ENCODE measurements at places on chromosomes 4 and X.

DNA sequence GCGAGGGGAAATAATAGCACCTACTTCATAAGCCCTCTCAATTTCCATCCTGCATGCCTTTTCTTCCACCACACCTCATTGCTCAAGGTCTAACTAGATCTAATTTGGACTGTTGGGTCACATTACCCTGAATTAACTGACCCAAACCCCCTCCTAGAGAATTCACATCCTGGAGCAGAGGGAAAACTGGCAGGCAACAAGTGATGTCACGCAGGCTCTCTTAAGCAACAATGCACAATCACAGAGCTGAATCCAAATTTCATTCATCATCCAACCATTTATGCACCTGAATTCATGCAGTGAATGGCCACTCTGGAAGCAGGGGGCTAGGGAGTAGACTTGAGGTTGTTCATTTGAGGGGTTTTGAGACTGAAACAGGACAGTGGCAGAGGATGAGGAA is 107.7 kb upstream of the HUWE1 start:
- no peak for DNase-seq

GRCh38 chr4:76581077-76581962 is 146.3 kb downstream of the SHROOM3 start:
- DNase-seq = no peak

DNA sequence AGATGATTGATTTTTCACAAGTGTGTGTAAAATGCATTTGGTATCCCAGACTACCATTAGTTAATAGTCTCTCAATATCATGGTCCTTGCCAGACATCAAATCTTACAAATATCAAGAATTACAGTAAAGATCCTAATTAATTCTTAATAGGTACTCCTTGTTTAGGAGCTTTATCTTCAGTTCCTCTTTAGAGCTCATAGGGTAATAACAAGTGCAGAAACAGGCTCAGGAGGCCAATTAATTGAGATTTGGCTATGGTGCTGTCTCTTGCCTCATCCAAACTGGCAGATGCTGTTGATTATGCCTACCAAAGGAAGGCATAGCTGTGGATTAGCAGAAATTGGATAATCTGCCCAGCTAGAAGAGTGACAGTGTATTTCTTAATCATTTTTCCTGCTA is 6.9 kb downstream of the MTMR1 start:
- DNase-seq = no peak

GRCh38 chrX:150429594-150429993 is 66.5 kb downstream of the MAMLD1 start:
- no peak for DNase-seq

GRCh38 chrX:100405424-100405823 is 4.6 kb downstream of the PCDH19 start:
- no peak for DNase-seq

- peak; percentile 51 for DNase-seq
Observed at GRCh38 chr4:134202166-134202956, 772 bp upstream of the PABPC4L start.

DNA sequence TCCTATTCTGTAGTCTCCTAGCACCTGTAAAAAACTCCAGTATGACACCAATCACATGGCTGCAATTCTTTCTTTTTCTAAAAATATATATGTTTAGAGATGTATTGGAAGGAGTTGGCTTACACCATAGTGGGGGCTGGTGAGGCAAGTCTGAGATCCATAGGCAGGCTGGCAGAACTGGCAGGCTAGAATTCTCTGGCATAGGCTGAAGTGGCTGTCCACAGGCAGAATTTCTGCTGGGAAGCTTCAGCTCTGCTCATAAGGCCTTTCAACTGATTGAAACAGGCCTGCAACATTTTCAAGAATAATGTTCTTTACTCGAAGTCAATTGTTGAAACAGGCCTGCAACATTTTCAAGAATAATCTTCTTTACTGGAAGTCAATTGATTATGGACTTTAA is 37.0 kb downstream of the FGF2 start:
- no peak for DNase-seq

- no peak for DNase-seq
Observed at GRCh38 chr4:154616731-154617130, 4.3 kb upstream of the FGG start.

GRCh38 chr4:150355858-150356455 is 226.0 kb upstream of the MAB21L2 start:
- no peak for DNase-seq

GRCh38 chr4:62571494-62571893 is 1371.4 kb downstream of the ADGRL3 start:
- DNase-seq = no peak

- DNase-seq = no peak
Observed at GRCh38 chr4:119739796-119740195, 111.2 kb upstream of the PDE5A start.

GRCh38 chr4:121248747-121249146 is 84.6 kb upstream of the TNIP3 start:
- DNase-seq = no peak

- no peak for DNase-seq
Observed at GRCh38 chr4:25654031-25654970, 1.4 kb upstream of the SLC34A2 start.

GRCh38 chr4:177220376-177220775 is 89.3 kb upstream of the NEIL3 start:
- no peak for DNase-seq

DNA sequence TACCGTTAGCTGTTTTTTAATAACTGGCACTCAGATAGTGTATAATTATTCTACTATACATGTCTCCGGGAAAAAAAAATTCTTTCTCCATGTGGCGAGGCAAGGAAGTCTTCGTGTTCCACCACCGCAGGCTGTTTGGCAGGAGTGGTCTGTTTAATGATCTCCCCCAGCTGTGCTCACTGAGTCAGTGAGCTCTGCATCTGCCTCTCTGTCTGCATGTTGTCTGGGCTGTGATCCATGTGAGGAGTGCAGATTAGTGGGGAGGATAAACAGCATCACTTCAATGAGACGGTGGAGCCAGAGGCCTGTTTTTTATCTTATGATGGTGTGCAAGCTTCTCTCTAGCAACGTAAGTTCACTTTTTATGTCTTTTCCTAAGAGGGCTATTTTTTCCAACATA is 69.8 kb downstream of the RPS3A start:
- peak; percentile 65 for DNase-seq

- no peak for DNase-seq
Observed at GRCh38 chr4:135564090-135564489, 1362.5 kb upstream of the PABPC4L start.

DNA sequence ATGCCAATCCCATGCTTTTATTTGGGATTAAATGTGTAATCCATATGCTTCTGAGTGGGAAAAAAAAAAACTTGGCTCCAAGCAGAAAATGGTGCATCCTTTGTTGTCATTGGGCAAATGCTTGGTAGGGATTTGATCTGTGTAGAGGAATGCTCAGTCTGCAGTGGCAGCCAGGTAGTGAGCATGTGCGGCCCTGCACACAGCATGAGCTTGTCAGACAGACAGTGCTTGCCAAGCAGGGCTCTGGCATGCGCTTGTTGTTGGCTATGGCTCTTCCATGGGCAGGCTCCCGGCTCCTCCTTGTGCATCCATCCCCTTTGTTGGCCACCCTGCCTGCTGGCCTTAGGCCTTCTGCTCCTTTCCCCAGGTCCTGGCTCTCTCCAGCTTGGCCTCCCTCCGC is 130.3 kb downstream of the GPR143 start:
- no peak for DNase-seq

DNA sequence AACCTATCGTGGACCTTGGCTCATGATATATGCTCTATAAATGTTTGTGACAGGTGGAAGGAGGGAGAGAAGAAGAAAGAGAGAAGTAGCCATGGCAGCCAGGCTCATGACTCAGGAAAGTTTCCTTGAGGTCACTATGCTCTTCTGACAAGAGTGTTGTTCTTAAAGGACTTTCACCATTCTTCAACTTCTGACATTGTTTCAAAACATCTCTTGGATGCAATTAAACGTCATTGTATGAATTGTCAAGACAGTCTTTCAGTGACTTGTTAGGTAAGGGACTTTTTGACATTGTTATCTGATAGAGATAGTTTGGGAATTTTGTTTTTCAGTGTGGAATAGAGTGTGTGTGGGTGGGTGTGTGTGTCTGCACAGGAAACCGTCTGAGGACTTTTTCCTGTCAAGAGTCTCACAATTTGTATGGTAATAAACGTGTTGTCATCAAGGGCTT is 617.0 kb downstream of the MID1IP1 start:
- DNase-seq = no peak

DNA sequence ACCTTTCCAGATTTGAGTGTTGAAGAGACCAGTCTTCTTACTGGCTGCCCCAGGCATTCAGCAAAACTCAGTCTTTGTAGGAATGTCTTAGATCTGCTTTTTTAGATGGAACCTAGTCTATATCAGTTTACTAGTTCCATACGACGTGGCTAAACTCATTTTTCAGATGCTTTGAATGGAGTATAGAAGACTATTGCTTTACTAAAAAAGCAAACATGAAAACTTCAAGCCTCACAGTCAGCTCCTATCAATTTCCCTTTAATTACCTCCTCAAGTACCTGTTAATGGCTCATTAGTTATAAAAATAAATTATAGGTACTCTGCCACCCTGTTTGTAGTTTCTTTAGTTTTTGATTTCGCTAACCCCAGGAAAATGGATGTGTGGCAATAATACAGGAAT is 63.0 kb upstream of the STOX2 start:
- DNase-seq = peak; percentile 20

DNA sequence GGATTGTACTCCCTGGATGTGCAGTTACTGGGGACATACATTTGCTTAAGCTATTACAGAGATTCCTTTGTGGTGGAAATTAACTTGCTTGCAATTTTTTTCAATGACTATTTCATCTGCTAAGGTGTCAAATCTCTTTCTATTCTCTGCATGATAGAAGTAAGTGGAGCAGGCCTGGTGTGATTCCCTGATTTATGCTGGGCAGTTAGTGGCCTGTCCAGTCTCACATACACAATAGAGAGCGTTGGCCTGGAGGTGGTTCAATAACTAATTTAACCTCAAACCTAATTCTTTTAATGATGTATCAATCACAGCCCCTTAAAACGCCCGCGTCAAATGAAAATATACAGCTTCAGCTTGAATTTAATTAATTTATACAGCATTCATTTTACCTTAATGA is 28.5 kb downstream of the VCX3A start:
- DNase-seq = no peak

DNA sequence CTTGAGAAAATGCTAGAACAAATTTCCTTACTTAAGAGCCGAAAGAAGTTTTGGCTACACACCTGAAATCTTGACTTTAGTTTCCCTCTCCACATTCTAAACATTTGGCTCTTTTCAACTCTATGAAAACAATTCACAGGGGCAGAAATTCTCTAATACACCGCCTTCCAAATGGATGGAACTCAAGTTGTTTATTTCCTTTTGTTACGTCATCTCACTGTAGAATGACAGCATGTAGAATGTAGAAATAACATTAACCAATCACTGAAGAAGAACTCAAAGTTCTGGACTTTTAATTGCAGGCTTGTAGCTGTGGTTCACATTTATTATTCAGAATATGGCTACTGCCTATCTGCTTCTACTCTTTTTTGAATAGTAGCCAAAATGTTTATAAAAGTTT is 1.9 kb downstream of the DMP1 start:
- no peak for DNase-seq

- no peak for DNase-seq
Observed at GRCh38 chr4:138663883-138664282, 351.7 kb upstream of the NOCT start.

- no peak for DNase-seq
Observed at GRCh38 chrX:100379388-100379986, 30.6 kb downstream of the PCDH19 start.

GRCh38 chrX:150610043-150610442 is 41.6 kb downstream of the MTM1 start:
- no peak for DNase-seq

- DNase-seq = no peak
Observed at GRCh38 chr4:80143307-80143679, 54.0 kb upstream of the PRDM8 start.

GRCh38 chr4:143391895-143392294 is 55.2 kb downstream of the GAB1 start:
- no peak for DNase-seq

DNA sequence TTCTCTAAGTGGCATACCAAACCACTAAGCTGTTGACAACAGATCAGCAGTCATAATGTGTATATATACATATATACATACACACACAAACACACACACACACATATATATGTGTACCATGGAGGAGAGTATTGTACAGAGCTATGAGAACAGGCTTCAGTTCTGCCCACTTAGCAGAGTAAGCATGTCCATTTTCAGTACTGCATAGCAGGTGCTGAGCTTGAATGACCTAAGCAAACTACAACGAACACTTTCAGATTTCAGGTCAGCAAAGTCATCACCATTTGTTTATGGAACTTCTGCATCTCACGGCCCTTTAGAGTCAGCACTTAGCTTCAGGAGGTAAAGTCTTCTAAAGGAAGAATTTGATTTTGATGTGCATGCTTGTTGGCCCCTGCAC is 735.8 kb upstream of the ATOH1 start:
- DNase-seq = no peak

GRCh38 chr4:114312338-114312737 is 286.3 kb upstream of the UGT8 start:
- peak; percentile 8 for DNase-seq

DNA sequence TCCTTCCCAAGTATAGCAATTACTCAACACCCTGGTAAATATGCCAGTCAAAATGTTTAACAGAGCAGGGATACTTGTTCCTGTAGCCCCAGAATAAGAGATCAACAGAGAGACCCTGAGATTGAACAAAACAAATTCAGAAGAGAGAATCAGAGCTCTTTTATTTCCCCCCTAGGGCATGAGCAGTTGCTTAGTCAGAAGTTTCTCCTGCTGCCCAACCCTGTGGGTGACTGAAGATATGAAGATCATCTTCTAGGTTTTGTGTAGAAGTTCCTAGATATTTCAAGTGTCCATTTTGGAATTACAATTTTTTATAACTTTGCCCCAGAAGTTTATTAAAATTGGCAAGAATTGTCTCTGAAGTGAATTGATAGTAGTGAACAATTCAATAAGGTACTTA is 59.1 kb upstream of the RXFP1 start:
- no peak for DNase-seq

- no peak for DNase-seq
Observed at GRCh38 chr4:86818211-86818610, 31.0 kb downstream of the SLC10A6 start.

- no peak for DNase-seq
Observed at GRCh38 chr4:6277139-6277802, 7.6 kb downstream of the WFS1 start.

DNA sequence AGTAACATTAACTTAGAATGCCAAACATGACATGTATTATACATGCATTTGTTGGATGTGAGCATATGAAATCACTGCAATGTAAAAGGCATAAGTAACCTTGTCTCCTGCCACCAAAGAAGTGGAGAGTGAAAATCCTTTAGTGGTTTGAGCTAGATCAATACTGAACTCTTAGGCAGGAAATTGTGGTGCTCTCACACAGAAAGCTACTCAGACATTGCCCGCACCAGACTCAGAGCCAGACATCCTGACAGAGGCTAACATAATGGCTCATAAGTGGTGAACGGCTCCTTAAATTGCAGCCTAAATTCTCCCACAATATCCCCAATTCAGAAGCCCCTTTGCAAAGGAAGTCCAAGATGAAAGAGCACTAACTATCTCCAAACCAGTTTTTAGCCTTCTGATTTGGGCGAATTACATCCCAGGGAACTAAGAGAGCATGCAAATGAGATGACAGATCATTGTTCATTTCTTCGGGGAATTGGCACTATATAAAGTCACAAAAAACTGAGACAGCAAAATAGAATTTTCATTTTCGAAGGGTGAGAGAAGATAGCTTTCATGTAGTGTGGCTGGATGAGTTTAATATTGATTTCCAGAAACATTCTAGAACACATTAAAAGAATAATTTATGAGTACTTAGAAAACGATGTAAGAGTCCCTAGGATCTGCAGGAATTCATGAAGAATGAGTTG is 233.6 kb upstream of the RPS6KA3 start:
- no peak for DNase-seq

GRCh38 chr4:7397206-7398103 is 37.3 kb downstream of the PSAPL1 start:
- no peak for DNase-seq

Data from NCI-H1105 (cell line).